ENCODE measurements at places on chromosomes 1 and 21.
A peak's percentile ranks its signal among the peaks of the same experiment; 100 is the strongest.

DNA sequence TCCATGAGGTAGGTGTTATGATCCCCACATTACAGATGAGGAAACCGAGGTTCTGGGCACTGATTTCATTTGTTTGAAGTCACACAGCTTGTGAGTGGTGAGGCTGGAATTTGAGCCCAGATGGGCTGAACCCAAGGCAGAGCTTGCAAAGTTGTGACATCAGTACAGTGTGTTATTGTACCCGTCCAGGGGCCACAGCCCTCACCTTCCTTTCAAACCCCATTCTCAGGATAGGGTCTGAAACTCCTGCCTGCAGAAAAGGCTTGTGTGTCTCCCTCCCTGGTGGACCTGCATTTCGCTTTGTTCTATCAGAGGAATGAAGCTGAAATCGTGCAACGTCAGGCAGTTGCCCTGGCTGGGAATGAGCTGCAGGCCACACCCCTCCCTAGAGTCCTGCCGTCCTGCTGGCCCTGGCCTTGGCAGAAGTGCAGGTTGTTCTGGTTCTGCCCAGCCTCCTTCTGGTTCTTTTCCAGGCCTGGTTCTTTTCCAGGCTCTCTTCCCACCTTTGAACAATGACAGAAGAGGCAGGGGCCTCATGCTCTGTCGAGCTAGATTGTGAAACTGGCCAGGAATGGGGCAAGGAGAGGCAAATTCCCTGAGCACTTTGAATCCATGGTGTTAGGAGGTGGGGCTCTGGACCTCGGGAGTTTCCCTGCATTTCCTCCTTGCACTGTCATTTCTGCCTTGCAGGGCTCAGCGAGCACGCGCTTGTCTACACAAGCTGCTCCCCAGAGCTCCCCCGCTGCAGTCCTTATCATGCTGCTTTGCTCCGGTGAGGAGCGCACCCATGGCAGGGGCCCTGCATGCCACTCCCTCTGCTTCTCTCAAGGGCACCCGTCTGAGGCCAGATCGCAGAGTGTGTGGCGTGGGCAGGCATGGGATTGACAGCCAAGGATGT, 8.2 kb upstream of the MYOM3 start:
- no peak for DNase-seq

DNA sequence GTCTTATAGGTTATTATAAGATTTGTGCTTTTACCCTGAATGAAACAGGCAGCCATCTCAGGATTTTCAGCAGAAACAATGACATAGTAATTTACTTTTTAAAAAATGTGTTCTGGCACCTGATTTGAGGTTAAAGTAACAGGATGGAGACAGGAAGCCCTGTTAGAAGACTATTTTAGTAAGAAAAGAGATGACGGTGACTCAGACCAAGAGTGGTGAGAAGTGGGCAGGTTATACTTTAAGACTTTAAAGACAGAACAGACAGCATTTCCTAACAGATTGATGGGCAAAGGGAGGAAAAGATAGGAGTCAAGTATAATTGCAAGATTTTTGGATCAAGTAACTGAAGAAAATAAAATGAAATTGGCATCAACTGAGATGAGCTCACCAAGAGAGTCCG, 436.8 kb upstream of the NR5A2 start:
- no peak for DNase-seq

DNA sequence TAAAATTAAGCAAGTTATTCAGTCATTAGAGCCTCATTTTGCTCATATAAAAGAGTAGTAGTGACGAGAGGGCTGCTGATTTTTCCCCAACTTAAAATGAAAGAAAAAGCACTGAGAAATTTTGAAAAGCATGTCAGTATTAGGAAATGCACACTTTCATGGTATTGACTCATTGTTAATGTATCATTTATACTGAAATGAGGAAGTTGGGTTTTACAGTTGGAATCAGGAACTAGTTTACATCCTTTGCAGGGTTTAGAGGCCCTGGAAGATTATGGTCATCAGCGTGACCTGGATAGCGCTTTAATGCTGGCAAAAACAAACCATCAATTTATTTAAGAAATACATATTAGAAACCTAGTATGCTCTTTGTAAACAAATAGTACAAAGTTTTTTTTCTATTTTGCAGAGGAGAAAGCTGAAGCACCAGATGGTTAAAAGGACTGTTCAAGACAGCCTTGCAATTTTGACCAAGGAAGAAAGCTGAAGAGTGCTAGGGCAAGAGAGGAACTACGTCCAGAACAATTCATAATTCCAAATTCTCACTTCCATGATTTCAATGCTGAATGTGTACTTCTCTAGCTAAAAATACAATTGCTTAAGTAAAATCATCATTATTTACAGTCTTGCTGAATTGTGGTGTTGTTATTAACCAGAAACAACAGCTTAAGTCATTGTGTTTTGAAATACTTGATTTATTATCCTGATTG, 94.8 kb upstream of the SGIP1 start:
- DNase-seq = peak; percentile 41

GRCh38 chr1:36034692-36035091, 49.2 kb upstream of the TEKT2 start:
- peak; percentile 3 for DNase-seq

DNA sequence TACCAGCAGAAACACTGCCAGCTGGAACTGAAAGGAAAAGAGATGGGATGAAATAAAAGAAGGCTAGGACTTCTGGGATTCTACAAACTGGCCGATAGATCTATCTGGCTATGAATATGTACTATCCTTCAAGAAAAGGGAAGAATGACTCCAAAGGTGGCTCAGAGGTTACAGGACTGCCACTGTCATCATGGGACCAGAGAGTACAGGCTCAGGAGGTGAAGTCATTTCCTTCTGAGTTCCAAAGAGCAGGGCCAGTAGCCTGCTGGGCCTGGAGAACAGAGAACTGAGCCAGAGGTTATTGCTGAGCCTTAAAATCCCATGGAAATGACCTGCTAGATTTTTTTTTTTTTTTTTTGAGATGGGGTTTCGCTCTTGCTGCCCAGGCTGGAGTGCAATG, 27.6 kb downstream of the ZNF496 start:
- no peak for DNase-seq

DNA sequence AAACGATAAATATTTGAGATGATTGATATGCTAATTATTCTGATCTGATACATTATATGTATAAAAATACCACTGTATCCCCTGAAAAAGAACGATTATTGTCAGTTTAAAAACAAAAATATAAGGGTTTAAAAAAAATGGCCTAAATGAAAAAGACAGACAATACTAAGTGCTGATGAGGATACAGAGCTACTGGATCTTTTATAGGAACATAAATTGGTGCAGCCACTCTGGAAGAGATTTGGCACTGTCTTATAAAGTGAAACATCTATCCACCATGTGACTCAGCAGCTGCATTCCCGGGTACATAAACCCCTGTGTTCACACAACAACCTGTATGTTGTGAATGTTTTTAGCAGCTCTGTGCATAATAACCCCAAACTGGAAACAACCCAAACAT, 44.2 kb downstream of the KAZN start:
- no peak for DNase-seq

DNA sequence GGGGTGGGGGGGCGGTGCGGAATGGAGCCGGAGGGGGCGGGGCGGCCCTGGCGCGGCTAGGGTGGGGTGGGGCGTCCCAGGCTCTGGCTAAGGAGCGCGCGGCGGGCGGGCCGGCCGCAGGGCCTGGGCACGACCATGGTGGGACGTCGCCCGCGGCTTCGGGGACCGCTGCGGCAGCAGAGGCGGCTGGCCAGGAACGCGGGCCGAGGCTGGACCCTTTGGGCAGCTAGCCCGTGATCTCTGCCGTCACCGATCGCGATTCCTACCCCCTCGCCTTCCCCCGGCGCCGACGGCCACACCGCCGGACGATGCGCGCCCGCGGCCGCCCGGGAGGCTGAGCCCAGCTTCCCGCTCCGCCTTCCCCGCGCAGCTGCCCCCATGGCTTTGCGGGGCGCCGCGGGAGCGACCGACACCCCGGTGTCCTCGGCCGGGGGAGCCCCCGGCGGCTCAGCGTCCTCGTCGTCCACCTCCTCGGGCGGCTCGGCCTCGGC, at the start of gene MAP3K21:
MAP3K21 (plus strand) TSS at position 74 of the 491 bp plus-strand sequence; CDS start at position 379, 305 bp downstream.
- DNase-seq = no peak

DNA sequence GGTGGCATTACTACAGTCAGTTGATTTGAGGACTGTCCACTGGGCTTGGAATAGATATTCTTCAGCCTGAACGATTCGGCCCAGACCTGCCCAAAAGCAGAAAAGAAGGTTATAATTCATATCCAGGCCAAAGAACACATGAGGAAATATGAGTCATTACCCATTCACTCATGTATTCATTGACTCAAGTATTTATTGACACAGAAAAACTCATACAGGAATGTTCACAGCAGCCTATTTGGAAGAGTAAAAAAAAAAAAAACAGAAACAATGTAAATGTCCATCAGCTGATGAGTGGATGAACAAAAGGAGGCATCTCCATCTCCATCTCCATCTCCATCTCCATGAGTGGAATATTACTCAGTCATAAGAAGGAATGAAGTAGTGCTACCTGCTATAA, 15.9 kb downstream of the ZMYND12 start:
- DNase-seq = peak; percentile 65

- no peak for DNase-seq
These were observed 27.1 kb downstream of the TRAF5 start for GRCh38 chr1:211353562-211354212.

DNA sequence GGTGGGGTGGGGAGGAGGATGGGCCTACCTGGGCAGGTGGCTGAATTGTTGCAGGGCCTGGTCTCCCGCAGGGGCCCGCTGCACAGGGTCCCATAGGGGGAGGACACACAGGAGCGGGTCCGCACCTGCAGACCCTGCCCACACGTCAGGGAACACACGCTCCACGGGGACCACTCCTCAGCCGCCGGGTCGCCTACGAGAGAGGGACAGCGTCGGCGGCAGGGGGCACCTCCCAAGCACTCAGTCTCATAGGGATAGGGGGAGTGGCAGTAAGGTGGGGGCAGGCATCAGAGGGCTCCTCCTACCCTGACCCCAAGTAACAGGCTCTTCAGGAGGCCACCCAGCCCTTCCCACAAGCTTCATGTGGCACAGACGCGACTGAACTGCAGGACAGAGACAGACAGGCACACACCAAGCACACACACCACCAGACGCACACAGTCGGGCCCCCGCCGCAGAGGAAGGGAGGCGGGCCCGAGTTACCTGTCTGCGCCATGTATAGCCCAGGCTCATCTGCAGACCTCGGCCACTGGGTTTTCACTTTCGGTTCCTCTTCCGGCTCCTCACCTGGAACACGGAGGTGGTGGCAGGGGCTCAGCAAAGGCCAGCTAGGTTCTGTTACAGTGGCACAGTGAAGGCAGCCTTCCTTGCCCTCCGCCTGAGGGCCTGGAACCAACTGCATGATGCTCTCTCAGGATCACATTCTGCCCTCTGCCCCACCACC, 19.8 kb downstream of the ADGRB2 start:
- no peak for DNase-seq

DNA sequence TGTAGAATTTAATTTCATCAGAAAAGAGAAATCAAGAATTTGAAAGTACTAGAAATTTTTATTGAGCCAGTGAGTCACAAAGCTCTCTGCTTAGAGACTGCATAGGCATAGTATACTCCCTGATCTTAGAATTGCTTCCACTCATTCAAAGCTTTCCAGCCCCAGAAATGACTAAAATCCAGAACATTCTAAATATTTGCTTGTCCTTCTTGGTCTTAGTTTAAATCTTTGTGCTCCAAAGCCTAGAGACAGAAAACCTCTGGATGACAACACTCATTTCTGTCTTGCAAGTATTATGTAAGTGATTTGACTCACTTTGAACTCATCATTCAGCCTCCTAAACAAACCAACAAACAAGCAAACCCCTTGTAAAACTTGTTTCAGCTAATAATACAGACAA, 74.2 kb downstream of the PTPRC start:
- DNase-seq = peak; percentile 35

DNA sequence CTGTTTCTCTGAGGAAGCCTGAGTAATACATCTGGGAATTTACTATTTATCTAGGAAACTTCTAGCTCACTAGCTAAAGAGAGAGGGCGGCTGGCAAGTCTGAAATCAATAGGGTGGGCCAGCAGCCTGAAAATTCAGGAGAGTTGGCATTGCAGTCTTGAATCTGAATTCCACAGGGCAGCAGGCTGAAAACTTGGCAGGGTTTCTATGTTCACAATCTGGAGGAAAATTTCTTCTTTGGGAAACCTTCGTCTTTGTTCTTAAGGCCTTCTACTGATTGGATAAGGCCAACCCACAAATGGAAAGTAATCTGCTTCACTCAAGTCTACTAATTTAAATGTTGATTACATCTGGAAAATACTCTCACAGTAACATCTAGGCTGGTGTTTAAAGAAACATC, 101.0 kb upstream of the COG2 start:
- no peak for DNase-seq

GRCh38 chr1:68175621-68176398, 56.5 kb downstream of the WLS start:
- DNase-seq = peak; percentile 19

GRCh38 chr21:15425049-15425448, 304.7 kb upstream of the USP25 start:
- DNase-seq = no peak

- DNase-seq = no peak
These were observed 10.2 kb downstream of the DMRTB1 start for GRCh38 chr1:53469373-53469772.

DNA sequence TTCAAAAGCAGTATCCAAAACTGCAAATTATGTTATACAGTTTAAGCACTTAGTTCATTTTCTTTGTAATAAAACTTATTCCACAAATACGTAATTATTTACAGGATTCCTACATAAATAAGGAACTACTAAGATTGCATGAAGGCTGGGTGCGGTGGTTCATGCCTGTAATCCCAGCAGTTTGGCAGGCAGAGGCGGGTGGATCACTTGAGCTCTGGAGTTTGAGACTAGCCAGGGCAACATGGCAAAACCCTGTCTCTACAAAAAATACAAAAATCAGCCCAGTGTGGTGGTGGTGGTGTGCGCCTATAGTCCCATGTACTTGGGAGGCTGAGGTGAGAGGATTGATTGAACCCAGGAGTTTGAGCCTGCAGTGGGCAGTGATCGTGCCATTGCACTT, 69.3 kb downstream of the POU2F1 start:
- no peak for DNase-seq

DNA sequence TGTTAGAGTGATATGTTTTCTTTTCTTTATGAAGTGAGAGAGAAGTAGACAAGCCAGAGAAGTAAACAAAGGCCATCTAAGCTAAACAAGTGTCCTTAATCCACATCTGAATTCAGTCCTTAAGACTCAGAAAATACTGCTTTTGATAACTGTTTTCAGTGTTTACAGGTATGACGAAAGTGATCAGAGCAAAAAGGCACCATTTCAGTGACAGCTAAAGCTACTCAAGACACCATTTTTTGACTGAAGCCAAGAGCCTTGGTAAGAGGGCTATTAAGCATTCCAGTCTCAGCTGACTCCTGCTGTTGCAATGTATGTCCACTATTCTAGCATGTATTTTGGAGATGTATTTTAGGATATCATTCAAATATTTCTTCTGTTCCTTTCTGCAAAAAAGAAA, 4.1 kb downstream of the KMO start:
- DNase-seq = no peak

Data from fibroblast of skin of scalp (primary cell).